ENCODE measurements at places on chromosomes 7 and 10. TPM values are rescaled to one million over a fixed set of nuclear protein-coding genes. Genes with fewer than 3 reads are reported as not detected.

TRIL gene
- 24.3 TPM for polyA plus RNA-seq

DNA sequence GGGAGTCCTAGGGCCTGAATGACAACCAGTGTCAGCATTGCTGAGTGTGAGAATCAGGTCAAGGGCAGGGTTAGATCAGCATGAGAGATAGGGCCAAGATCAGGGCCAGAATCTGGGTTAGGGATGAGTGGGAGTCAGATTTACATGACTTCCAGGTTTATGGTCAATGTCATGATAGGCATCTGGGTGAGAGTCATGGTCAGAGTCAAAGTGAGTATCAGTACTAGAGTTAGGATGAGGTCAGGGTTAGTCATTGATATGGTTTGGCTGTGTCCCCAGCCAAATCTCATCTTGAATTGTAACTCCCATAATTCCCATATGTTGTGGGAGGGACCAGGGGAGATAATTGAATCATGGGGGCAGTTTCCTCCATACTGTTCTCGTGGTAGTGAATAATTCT lies 12.3 kb downstream of the MRPS24 start:
- no peak for DNase-seq

- no peak for DNase-seq
These were observed 76.6 kb upstream of the DGKI start for GRCh38 chr7:137923380-137923779.

DNA sequence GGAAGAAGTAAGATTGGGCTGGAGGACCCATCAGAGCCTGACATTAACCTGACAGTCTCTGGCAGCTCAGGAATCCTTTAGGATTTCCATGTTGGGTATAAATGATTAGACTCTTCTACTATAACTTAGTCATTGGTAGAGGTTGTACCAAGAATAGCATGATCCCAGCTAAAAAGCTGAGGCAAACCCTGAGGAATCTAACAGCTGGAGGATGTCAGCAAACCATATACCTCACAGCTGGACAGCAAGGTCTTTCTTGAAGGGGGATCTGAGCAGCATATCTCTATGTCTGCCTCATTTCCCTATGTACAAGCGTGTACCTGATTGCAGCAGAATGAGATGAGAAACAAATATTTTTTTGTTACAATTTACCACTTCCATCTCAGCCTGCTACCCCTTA lies 103.2 kb downstream of the NPSR1 start:
- DNase-seq = no peak

DNA sequence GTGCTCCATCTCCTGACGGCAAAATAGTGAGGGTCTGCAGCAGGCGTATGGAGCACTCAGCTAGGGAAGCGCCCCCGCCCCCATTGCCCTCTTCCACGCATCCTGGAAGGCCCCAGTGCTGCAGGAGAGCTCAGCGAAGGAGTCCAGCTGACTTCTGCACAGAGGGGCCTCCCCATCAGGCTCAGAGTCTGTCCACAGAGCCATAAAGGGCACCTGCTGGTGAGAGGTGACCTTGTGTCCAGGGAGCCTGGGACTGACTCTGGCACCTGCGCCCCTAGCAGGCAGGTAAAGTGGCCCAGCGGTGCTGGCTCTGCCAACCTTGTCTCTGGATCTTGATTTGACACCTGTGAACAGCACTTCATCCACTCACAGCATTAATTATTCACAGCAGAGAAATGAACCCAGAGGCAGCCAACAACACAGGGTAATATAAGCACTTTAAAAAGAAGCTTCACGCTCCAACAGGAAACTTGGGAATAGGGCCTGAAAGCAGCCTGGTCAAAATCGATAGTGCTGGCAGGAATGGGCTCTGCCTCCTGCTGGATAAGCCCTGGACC lies 59.6 kb downstream of the VOPP1 start:
- DNase-seq = no peak

All from forelimb muscle (tissue), 1 donor.